ENCODE measurements at places on chromosomes 1 and 21. TPM values are rescaled to one million over a fixed set of nuclear protein-coding genes. Genes with fewer than 3 reads are reported as not detected.

GRCh38 chr1:205792961-205793673, 17.8 kb upstream of the RAB29 start:
- H3K4me1 ChIP-seq: no peaks in the 10 kb centered on the region
- H3K27me3 ChIP-seq: no peaks in the 10 kb centered on the region
- no peak overlapping the region for H3K27ac ChIP-seq
- H3K4me3 ChIP-seq: no peak overlapping the region
- no peak for DNase-seq

DNA sequence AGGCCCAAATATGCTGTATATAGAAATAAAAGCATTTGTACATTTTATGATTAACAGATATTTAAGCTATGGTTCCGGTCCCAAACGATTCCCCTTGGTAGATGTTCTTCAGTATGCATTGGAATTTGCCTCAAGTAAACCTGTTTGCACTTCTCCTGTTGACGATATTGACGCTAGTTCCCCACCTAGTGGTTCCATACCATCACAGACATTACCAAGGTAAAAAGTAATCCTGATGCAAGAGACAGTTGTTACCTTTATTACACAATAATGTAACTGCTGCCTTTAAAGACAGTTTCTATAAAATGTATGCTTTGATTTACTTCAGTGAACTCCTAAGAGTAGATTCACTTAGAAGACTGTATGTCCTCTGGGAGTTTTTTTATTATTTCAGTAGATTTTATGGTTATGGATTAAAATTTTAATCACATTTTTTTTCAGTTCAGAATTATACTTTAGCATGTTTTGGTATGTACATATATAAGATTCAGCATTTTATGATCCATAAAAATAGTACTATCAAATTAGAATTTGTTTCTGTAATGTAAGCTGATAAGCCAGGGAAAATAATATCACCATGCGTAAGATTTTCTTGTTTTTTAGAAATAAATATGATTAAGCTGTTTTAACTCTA, 96.5 kb downstream of the USP25 start:
- H3K27me3 ChIP-seq: no peaks in the 10 kb centered on the region
- peak; percentile 53 for DNase-seq
- H3K27ac ChIP-seq: no peak overlapping the region
- H3K4me3 ChIP-seq: no peak overlapping the region

GRCh38 chr1:203453016-203453415, 22.6 kb upstream of the PRELP start:
- H3K4me1 ChIP-seq: no peaks in the 10 kb centered on the region
- no peak for DNase-seq
- no peaks in the 10 kb centered on the region for H3K36me3 ChIP-seq
- no peak overlapping the region for H3K27ac ChIP-seq

The LCE6A gene
- total RNA-seq: not detected

DNA sequence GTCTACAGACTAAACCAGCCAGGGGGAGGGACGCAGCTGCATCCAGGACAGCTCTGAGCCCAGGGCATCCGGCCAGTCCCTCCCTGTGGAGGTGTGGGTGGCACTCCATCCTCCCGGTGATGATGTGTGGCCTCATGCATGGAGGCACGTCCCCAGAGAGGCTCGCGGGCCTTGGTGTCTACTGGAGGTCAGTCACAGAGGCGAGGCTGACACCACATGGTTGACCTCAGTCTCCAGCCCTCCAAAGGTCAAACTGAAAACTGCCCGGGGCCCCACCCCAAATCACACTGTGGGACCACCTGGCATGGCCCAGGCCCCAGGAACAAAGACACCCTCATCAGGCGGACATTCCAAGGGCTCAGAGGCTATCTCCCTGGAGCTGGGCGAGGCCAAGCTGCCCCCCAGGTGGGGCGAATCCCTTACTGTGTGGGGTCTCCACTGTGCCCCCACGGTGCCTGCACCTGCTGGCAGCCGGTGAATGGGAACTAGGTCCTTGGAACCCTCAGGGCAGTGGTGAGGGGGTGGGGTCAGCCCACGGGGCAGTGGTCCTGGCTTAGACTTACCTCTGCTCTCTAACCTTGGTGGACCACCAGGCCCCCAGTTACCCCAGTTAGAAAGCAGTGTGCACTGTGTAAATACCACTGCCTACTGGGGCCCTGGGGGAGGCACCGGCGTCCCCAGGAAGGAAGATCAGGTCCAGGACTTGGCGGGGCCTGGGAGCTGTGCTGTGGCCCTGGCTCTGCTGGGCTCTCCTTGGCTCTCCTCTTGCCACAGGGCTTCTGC, 49.1 kb downstream of the TRPM2 start:
- H3K4me1 ChIP-seq: peaks cover 5% of the 10 kb centered on the region
- H3K27me3 ChIP-seq: no peaks in the 10 kb centered on the region
- no peak overlapping the region for H3K27ac ChIP-seq
- H3K36me3 ChIP-seq: peaks cover 3% of the 10 kb centered on the region
- no peak for DNase-seq
- no peak overlapping the region for H3K4me3 ChIP-seq
